ENCODE measurements at places on chromosomes 7 and 10.

GRCh38 chr10:116247691-116248090 lies 25.3 kb downstream of the GFRA1 start:
- no peak for DNase-seq

GRCh38 chr10:25556457-25556856 lies 377.6 kb upstream of the MYO3A start:
- DNase-seq, result no peak

DNA sequence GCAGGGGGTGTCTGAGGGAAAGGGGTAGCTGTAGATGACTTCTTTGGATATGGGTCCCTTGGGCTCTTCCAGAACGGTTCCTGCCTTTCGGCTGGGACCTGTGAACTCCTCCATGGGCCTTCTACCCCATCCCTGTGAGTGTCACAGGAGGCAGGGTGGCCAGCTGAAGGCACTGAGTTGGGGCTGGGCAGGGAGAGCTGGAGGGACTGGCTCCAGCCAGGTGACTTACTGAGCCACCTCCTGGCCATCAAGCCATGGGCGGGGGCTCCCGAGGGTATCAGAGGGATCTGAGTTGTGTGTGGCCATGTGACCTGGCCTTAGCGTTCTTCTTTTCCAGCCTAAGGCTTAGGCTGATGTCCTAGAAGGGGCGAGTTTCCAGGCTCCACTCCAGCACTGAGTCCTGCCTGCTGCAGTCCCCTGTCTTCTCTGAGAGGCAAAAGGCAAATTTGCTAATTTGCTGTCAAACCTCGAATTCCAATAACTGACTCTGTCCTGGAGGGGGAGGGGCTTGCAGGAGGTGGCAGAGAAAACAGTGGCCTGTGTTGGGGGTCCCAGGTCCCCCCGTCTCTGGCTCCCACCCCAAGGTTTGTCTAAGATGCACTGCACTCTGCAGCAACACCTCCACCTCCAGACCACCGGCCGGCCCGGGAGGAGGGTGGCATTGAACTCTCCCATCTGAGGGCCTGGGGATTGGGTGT lies 27.2 kb downstream of the ADCYAP1R1 start:
- no peak for DNase-seq

- DNase-seq, result no peak
These were observed 9.9 kb upstream of the NEUROG3 start for GRCh38 chr10:69583106-69583505.

DNA sequence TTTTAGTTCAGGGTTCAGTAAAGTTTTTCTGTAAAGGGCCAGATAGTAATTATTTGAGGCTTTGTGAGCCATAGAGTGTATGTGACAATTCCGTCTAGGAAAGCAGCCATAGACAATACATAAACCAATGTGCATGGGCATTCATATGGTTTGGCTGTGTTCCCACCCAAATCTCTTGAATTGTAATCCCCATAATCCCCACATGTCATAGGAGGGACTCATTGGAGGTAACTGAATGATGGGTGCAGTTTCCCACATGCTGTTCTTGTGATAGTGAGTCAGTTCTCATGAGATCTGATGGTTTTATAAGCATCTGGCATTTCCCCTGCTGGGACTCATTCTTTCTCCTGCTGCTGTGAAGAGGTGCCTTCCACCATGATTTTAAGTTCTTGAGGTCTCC lies 29.9 kb downstream of the SEC61G start:
- DNase-seq, result no peak

DNA sequence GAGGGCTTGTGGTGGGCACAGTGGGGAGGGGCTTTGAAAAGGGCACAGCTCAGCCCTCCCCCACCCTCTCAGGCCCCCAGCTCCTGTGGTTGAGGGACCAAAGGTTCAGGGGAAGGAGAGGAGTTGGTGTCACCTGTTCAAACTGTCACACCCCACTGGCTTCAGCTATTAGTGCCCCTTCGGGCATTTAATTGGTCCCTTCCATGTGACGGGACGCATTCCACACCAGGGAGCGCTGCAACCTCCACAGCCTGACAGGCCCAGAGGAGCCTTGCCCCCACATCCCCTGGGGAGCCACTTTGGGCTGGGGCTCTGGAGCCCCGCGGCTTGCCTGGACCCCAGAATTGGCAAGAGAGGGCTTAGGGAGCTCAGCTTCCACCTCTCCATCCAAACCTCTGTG lies 75.7 kb downstream of the C10orf105 start:
- no peak for DNase-seq
